ENCODE measurements at places on chromosomes 7 and 10.
A peak's percentile ranks its signal among the peaks of the same experiment; 100 is the strongest.

- peak; percentile 60 for DNase-seq
Observed at GRCh38 chr10:110138197-110138812, 69.1 kb upstream of the MXI1 start.

DNA sequence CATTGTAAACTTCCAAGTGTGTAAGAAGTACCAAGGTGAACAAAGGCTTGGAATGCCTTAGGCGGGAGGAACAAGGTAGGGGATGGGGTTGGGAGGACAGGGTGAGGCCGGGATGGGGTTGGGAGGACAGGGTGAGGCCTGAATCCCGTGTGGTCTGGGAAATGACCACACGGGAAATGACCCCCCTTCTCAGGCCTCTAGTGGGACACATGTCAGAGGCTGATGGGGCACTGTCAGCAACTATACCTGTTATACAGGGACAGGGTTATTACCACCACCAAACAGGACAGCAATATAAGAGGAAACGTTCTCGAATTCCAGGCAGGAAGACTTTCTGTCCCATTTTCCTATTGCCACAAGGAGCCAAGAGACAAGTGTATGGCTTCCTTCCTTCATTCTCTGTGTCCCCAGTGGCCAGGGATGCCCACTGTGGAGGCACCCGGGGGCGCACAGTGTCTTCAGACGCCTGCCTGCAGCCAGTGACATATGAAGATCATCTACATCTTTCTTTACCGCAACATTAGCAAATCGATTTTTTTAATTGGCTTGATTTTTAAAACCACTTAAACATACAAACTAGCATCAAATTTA is 1.3 kb downstream of the MKI67 start:
- no peak for DNase-seq

GRCh38 chr10:61753453-61753852 is 90.7 kb downstream of the CABCOCO1 start:
- DNase-seq = no peak

GRCh38 chr10:97648562-97649404 is 8.3 kb downstream of the PI4K2A start:
- DNase-seq = no peak

DNA sequence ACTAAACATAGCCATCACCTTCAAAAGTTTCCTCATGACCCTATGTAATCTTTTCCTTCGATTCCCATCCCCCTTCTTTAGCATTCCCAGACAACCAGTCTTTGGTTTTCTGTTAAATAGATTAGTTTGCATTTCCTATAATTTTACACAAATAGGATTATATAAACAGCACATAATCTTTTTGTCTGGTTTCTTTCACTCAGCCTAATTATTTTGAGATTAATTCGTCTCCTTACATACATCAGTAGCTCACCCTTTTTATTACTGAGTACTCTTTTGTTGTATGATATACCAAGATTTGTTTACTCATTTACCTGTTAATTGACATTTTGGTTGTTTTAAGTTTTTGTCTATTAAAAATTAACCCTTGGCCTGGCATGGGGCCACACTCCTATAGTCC is 354.7 kb upstream of the CHRM2 start:
- no peak for DNase-seq

DNA sequence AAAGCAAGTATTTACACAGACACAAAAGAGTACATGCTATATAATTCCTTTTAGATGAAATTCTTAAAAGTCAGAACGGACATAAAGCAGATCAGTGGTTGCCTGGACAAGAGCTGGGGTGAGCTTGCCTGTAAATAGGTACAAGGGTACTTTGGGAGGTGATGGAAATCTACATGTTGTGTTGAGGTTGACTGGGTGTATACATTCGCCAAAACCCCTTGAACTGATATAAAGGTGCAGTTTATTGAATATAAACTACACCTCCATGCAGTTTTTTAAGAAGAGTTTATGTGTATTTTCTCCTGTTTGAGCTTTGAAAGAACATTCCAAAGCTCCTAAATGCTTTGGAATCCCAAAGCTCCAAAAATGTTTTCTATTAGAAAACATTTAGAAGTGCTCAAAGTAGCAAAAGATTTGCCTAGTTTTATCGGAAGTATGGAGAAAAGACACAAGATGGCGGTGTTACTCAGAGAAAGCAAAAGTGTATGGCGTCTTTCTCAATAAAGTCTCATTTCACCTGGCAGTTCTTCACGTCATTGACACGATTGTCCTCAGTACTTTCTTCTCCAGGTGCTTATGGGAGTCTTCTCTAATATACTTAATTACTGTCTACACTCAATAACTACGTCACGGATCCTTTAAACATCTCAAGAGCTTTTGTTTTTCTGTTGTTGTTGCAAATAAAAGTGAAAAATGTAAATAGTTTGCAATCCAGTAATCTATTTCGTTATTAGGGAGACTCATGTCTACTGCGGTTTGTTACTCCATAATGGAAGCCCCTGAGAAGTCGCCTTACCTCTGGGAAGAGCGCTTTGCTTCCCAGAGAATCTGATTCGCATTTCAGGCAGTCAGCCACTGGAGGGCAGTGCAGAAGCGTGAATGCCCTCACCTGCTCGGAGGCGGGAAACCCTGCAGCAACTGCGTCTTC is 14.7 kb upstream of the SEC61G start:
- peak; percentile 22 for DNase-seq

DNA sequence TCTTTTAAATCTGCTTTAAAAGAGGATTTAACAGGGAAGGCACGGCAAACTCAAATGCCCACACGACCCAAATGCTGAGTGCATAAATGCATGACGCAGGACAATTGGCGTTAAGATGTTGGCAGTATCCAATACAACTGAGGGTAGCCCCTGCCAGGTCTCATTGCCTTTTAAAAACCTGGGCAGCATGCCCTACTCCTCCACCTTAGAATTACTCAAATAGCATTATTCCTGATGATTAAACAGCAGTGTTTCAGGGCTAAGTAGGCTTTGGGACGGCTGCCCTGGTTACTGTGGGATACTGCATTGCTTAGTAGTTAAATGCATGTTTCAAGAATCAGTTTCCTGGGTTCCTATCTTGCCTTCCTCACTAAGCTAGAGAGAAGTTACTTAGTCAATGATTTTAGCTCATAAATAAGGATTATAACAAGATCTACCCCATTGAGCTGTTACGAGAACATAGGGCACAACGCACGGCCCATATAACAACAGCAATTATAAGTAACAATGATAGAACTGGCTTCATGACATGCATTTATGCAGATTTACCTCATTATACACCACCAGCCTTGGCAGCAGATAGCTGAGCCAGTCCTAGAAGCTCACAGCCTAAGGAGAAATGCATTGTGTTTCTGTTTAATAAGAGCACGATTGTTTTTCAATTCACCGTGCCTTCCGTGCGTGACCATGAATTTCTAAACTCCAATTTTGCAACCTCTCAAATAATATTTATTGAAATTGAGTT is 7.9 kb downstream of the TUBAL3 start:
- DNase-seq = no peak

- DNase-seq = peak; percentile 25
Observed at GRCh38 chr7:128863433-128863989, 855 bp downstream of the ATP6V1F start.

All from GF-D8 (cell line).